ENCODE measurements at places on chromosomes 4 and X.

DNA sequence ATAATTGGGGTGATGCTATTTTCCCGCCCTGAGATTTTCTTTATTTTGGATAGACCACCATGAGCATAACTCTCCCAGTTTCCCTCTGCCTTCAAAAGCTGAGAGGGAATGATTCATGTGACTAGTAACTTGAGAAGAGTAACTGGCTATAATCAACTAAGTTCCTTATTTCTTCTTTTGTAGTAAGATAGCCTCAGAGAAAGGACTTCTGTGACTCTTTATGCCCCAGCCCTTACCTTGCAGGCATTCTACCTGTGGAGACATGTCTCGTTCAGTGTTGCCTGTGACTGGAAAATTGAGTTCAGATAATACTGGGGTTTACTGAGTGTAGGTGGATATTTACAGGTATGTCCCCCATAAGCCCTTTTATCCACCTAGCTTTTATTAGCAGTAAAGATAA is 715.4 kb upstream of the HS3ST1 start:
- no peak for DNase-seq

DNA sequence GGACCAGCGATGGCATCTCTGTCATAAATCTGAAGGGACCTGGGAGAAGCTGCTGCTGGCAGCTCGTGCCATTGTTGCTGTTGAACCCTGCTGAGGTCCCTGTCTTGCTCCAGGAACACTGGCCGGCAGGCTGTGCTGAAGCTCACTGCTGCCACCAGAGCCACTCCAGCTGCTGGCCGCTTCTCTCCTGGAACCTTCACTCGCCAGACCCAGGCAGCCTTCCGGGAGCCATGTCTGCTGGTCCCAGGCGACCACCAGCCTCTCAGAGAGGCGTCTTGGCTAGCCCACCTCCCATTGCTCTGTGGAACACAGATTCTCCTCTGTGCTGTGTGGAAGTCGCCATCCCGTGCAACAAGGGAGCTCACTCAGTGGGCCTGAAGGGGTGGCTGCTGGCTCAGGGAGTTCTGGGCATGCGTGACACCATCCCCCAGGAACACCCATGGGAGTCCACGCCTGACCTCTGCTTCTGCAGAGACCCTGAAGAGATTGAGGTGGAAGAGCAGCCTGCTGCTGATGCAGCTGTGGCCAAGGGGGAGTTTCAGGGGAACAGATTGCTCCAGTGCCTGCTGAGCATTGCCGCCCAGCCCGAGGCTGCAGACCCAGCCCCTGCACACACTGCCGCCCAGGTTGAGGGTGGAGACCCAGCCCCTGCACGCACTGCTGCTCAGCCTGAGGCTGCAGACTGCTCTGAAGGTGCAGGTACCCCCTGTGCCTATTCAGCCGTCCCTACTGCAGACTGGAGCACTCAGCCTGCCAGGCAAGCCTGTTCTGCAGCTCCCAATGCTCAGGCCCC is 33.1 kb upstream of the CYP4V2 start:
- no peak for DNase-seq

DNA sequence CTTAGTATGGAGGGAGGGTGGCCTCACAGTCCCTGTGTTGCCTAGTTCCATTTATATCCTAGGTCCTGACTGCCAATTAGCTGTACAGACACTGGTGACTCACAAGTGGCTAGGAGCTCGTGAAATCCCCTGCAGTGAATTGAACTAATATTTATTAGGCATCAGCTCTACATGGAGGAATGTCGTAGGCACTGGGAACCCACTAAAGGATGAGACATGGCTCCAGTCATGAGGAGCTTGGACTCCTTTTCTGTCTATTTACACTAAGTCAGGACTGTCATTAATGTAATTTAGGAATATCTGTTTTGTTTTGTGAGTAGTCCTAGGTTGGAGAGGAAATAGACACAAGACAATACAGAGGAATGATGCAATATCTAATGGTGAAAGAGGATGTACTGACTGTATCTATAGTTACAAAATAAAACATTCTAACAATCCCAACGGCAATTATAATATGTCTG is 67.7 kb downstream of the MID1IP1 start:
- no peak for DNase-seq

DNA sequence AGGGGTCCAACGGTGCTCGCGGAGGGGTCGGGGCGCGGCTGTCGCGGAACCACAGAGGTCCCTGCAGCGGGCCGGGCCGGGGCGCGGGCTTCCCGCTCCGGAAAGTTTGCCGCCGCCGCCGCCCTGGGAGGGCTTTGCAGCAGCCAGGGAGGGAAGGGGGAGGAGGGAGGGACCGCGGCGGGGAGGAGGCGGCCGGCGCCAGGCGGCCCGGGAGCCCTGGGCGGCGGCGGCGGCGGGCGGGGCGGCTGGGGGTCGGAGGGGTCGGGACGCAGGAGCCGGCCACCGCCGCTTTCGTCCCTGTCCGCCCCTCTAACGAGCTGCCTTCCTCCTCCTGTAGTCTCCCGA is 375 bp downstream of the FGFR3 start:
- no peak for DNase-seq

DNA sequence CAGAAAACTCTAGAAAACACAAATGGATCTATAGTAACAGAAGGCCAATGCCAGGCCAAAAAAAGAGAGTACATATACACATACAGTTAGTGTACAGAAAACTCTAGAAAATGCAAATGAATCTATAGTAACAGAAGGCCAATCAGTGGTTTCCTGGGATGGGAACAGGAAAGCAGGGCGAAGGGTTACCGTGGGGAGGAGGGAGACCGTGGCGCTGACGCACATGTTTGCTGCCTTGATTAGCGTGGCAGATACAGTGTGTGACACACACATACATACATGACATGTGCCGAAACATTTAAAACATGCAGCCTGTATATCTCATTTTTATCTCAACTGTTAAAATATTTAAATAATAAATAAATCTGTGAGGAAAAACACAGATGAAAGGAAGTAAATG is 14.7 kb downstream of the GAK start:
- DNase-seq = no peak

Measured in brain pericyte (primary cell).